Endothelial cell of umbilical vein (primary cell): ENCODE measurements at places on chromosomes 4 and X. TPM values are rescaled to one million over a fixed set of nuclear protein-coding genes. Genes with fewer than 3 reads are reported as not detected.

- DNase-seq = no peak
- no peaks in the 10 kb centered on the region for H3K4me1 ChIP-seq
- H3K27me3 ChIP-seq = no peaks in the 10 kb centered on the region
Observed at GRCh38 chr4:172786039-172786792, 382.4 kb upstream of the GALNT7 start.

DNA sequence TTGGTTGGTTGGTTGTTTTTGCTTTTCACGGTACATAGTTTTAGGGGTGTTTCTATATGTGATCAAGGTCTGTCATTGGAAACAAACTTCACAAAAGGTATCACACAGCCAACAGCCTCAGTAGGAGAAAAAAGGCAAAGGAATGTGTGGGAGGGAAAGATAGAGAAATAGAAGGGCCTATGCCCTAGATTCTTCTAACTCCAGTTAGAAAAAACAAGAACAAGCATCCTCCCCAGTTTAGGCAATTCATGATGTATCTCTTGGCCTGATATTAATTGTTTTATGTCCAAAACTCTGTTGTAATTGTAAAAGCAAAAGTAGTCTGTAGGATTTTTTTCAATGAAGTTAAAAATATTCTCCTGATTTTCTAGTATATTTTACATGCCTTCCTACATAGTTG, 192.4 kb upstream of the EDNRA start:
- H3K27ac ChIP-seq = no peak overlapping the region
- DNase-seq = no peak
- no peaks in the 10 kb centered on the region for H3K36me3 ChIP-seq
- no peaks in the 10 kb centered on the region for H3K27me3 ChIP-seq

GRCh38 chr4:180059216-180059881, 2183.9 kb upstream of the TENM3 start:
- no peak overlapping the region for H3K27ac ChIP-seq
- no peak for DNase-seq
- H3K4me3 ChIP-seq = no peak overlapping the region
- H3K4me1 ChIP-seq = no peaks in the 10 kb centered on the region
- no peaks in the 10 kb centered on the region for H3K36me3 ChIP-seq
- H3K27me3 ChIP-seq = peaks cover 12% of the 10 kb centered on the region

DNA sequence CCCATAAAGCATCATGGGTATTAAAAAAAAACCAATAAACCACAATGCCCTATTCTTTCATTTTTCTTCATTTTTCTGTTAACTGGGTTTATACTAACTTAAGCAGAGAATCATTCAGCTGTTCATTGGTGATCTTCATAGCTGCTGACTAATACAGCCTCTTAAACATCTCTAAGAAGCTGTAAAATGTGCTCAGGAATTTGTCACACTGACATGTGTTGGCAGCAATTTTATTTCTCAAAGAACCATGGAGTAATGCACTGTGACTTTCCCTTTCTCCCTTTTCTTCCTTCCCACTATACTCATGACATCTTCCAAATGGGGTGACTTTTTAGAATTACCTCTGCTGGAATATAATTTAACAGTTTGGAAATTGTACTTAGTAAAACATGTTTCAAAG, 315.4 kb downstream of the ANTXR2 start:
- no peak for DNase-seq
- no peak overlapping the region for H3K27ac ChIP-seq
- no peaks in the 10 kb centered on the region for H3K36me3 ChIP-seq

GRCh38 chr4:121219227-121219626, 55.1 kb upstream of the TNIP3 start:
- H3K4me3 ChIP-seq = no peak overlapping the region
- H3K4me1 ChIP-seq = no peaks in the 10 kb centered on the region
- no peak overlapping the region for H3K27ac ChIP-seq
- DNase-seq = no peak
- H3K36me3 ChIP-seq = no peaks in the 10 kb centered on the region
- H3K27me3 ChIP-seq = peaks cover 9% of the 10 kb centered on the region

DNA sequence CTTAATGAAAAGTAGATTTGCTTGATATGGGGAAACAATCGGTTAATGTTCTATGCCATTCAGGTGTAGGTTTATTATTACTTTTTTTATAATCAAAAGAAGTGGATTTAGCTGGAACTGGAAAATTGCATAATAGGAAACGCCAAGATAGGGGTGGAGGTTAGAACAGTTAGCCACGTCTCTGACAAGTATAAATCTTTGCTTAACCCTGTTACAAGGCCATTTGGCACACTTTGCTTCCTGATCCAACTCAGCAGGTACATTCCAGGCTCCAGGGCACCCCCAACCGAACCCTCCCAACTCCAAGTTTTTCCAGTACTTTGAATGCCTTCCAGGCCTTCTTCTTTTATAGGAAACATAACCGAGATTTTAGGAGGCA, 50.6 kb upstream of the ACSL4 start:
- H3K4me3 ChIP-seq = no peak overlapping the region
- H3K4me1 ChIP-seq = no peaks in the 10 kb centered on the region
- no peaks in the 10 kb centered on the region for H3K27me3 ChIP-seq
- H3K27ac ChIP-seq = no peak overlapping the region
- H3K36me3 ChIP-seq = no peaks in the 10 kb centered on the region

GRCh38 chr4:76585897-76586360, 150.9 kb downstream of the SHROOM3 start:
- peak overlapping the region; percentile 50 for H3K4me3 ChIP-seq
- H3K27me3 ChIP-seq = no peaks in the 10 kb centered on the region
- H3K27ac ChIP-seq = no peak overlapping the region
- H3K4me1 ChIP-seq = no peaks in the 10 kb centered on the region
- DNase-seq = peak; percentile 62
- no peaks in the 10 kb centered on the region for H3K36me3 ChIP-seq

DNA sequence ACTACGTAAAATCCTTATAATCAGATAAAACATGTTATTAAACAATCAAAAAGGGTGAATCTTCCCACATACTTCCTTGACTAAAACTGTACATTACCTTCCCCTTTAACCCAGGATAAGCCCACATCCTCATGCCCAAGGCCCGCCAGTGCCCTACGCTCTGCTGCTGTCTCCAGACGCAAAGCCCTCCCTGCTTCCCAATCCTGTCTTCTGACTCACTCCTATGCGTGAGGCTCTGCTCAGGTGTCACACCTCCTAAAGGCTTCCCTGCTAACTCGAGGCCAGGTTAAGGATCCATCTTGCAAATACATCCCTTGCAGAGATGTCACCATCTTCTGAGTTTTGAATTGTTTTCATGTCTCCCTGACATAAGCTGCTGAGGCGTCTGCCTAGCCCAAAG, 61.6 kb downstream of the STX18 start:
- no peaks in the 10 kb centered on the region for H3K27me3 ChIP-seq
- H3K4me3 ChIP-seq = no peak overlapping the region
- no peaks in the 10 kb centered on the region for H3K36me3 ChIP-seq
- no peaks in the 10 kb centered on the region for H3K4me1 ChIP-seq
- no peak for DNase-seq
- H3K27ac ChIP-seq = no peak overlapping the region

DNA sequence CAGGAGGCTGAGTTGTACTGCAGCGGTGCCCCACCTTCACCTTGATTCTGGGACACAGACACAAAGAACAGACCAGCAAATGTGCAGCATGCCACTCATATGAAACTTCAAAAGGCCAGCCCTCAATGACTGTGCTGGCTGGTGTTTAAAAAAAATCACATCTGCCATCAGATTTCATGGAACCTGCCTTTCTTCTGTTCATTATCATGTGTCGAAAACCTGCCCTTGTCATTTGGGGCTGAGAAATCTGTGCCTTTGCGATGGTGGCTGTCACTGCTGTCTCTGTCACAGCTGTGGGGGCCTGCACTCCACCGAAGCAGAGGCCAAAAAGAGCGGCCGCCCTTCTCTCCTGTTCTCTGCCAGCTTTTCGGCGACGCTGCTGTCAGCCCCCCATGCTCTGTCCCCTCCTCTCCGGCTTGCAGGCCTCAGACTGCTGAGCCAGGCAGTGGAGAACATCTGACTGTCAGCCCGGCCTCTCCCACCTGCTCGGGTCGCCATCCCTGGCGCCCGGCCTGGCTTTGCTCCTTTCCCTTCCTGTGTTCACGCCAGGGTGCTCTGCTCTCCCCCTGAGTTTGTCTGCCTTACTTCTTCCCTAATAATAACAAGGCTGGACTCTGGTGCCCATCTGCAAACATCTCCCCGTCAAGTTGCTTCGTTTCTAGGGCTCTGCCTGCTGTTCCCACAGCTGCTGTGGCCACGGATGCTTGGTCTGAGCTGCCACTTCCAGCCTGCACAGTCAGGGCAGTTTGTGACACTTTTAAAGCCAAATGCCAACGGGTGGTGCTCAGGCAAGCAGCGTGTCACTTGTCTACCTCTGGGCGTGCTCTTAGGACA, 355.2 kb downstream of the UNC5C start:
- H3K4me3 ChIP-seq = no peak overlapping the region
- H3K36me3 ChIP-seq = no peaks in the 10 kb centered on the region
- DNase-seq = no peak
- H3K4me1 ChIP-seq = no peaks in the 10 kb centered on the region

- DNase-seq = no peak
- H3K27me3 ChIP-seq = no peaks in the 10 kb centered on the region
- H3K4me1 ChIP-seq = no peaks in the 10 kb centered on the region
- no peak overlapping the region for H3K4me3 ChIP-seq
- H3K27ac ChIP-seq = no peak overlapping the region
- no peaks in the 10 kb centered on the region for H3K36me3 ChIP-seq
Observed at GRCh38 chrX:134186362-134187121, 50.4 kb upstream of the CCDC160 start.

DNA sequence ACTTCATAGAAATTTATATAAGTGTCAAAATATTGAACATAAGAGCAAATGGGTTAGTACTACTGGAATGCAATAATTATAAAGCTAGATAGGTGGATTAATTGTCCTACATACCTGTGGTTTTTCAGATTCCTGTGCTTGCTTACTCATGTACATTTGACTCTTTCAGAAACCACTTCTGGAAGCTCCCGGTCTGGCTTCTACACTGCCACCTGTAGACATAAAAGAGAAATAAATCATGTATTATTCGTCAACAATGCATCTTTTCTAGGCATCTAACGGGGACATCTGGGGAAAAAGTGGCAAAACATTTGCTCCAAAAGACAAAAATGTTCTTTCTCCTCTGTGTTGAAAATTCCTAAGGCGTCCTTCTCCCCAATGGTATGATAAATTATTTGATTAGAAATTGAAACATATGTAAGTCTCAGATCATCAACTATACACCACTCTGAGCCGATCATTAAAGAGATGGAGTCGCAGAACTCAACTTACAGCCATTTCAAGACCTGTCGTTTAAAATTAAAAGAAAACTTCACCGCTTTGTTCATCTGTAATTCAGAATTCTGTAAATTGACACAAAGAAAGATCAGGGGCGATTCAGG, 648.7 kb upstream of the DIPK2B start:
- peak overlapping the region; percentile 87 for H3K4me3 ChIP-seq
- H3K27ac ChIP-seq = peak overlapping the region; percentile 37
- H3K4me1 ChIP-seq = peaks cover 5% of the 10 kb centered on the region
- DNase-seq = peak; percentile 57
- no peaks in the 10 kb centered on the region for H3K36me3 ChIP-seq

- no peaks in the 10 kb centered on the region for H3K36me3 ChIP-seq
- H3K27ac ChIP-seq = no peak overlapping the region
- no peaks in the 10 kb centered on the region for H3K27me3 ChIP-seq
- no peaks in the 10 kb centered on the region for H3K4me1 ChIP-seq
Observed at GRCh38 chrX:121356139-121356849, 308.9 kb downstream of the GLUD2 start.

GRCh38 chrX:13432414-13433297, 112.8 kb upstream of the ATXN3L start:
- no peaks in the 10 kb centered on the region for H3K27me3 ChIP-seq
- H3K27ac ChIP-seq = peak overlapping the region; percentile 55
- H3K36me3 ChIP-seq = no peaks in the 10 kb centered on the region
- peak; percentile 83 for DNase-seq
- H3K4me3 ChIP-seq = no peak overlapping the region

DNA sequence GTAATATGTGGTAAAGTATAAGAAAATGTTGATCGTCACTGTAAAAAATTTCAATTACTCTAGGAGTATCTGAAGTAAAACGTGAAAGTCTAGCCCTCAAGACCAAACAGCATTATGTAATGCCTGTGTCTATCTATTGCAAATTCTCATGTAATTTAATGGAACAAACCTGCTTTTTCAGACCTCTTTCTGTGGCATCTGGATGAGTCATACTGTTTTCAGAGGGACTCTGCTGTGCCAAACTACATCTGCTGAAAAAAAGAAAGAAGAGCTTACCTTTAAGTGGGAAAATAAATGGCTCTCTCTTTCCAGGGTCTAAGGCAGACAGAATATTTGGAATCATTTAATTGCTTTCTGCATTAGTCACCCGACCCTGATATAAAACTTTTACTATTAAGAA, 89.8 kb upstream of the ARMCX2 start:
- H3K27ac ChIP-seq = no peak overlapping the region
- DNase-seq = no peak
- no peaks in the 10 kb centered on the region for H3K27me3 ChIP-seq
- H3K4me1 ChIP-seq = peaks cover 4% of the 10 kb centered on the region
- H3K36me3 ChIP-seq = no peaks in the 10 kb centered on the region

The MYOZ2 gene
- polyA plus RNA-seq = 0.11 and 0.22 TPM in 2 replicates

The NOX1 gene
- not detected in 2 replicates for polyA plus RNA-seq

The DRD5 gene
- polyA plus RNA-seq = not detected in 2 replicates

The MTCP1 gene
- 1.8 and 3.1 TPM in 2 replicates for polyA plus RNA-seq

GRCh38 chr4:154308207-154308606, 183.4 kb downstream of the DCHS2 start:
- H3K27me3 ChIP-seq = no peaks in the 10 kb centered on the region
- no peaks in the 10 kb centered on the region for H3K4me1 ChIP-seq
- no peaks in the 10 kb centered on the region for H3K36me3 ChIP-seq
- no peak for DNase-seq

The RTL9 gene
- polyA plus RNA-seq = not detected in 2 replicates

The GC gene
- not detected in 2 replicates for polyA plus RNA-seq

- no peak overlapping the region for H3K4me3 ChIP-seq
- no peaks in the 10 kb centered on the region for H3K36me3 ChIP-seq
- H3K27ac ChIP-seq = no peak overlapping the region
- no peak for DNase-seq
- no peaks in the 10 kb centered on the region for H3K27me3 ChIP-seq
Observed at GRCh38 chrX:12292996-12293765, 154.9 kb downstream of the FRMPD4 start.

The IL13RA2 gene
- polyA plus RNA-seq = not detected in 2 replicates
